ENCODE measurements at places on chromosomes 11 and 22.

- no peak for DNase-seq
Observed at GRCh38 chr11:66745356-66746235, 16.6 kb upstream of the SPTBN2 start.

DNA sequence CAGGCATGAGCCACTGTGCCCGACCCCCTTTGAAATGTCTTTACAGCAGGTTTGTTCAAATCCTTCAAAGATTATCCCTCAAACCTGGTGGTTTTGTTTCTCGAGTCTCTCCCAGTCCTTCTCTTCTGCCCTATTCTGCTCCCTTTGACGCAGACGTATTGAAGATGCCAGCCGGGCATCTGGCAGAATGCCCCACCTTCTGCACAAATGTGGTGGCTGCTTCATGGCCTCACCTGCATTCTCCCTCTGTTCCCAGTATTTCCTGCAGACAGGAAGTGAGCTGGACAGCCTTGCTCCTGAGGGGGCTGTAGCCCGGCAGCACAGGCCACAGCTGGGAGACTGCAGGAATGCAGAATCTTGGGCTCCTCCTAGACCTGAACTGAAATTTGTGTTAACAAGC is 4.8 kb upstream of the NAP1L4 start:
- no peak for DNase-seq

- DNase-seq: peak; percentile 84
Observed at GRCh38 chr22:30305519-30305905, 16.2 kb upstream of the CASTOR1 start.

DNA sequence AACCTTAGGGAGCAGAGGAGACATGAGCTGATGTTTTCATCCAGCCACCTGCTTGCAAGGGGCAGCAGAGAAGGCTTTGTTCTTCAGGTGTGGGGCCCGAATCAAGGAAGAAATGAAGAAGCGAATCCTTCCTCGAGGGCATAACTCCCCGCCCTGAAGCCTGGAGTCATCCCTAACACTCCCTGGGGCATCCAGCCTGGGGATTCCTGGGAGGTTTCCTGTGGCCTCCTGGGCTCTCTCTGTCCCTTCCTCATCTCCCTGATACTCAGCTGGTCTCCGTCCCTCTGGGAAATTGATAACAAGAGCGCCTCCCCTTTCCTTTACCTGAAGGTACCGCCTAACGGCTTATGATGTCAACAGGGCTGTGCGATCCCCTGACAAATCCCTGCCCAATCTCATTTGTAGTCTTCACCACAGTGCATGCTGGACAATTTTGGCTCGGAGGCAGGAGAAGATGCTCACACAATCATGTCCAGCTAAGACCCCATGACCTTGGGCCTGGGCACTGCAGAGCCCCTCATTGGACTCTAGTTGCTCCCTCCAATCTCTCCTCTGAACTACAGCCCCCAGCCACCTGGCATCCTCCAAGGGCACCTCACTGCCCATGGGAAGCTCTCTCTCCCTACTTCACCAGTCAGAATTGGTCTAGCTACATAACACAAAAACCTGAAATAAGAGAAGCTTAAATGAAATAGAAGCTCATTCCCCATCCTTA is 80.6 kb upstream of the RTL6 start:
- DNase-seq: no peak

- DNase-seq: peak; percentile 71
Observed at GRCh38 chr22:26398741-26399153, 30.3 kb upstream of the ASPHD2 start.

GRCh38 chr11:811446-812245 is 1.9 kb downstream of the RPLP2 start:
- no peak for DNase-seq

- no peak for DNase-seq
Observed at GRCh38 chr11:81886406-81887075, 847.1 kb downstream of the FAM181B start.

DNA sequence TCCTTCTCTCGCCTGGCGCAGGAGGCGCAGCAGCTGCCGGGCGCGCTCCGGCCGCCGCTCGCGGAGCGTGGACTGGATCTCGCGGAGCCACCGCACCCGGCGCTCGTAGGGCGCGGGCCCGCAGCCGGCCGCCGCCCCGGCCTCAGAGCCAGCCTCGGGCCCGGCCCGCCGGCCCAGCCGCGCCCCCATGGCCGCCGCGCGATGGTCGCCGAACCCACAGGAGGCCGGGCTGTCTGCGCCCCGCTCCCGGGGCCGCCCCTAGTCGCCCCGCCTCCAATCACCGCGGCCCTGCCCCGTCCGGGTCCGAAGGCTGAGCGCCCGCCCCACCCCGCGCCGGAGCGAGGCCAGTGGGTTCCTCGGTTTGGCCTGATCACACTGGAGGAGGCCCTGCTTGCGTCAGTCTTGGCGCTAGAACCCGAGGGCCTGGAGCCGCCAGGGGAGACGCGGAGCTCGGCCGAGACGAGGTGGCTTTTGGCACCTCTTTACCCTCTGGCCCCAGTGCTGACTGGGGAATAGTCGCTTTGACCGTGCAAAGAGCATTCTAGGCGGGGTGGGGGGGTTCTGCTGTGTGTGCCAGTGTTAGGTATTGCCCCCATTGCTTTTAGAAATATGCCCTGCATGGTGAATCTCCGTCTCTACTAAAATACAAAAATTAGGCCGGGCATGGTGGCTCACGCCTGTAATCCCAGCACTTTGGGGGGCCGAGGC is at the start of gene LRRC75B:
Gene LRRC75B (minus strand): TSS at position 223 of the 708 bp plus-strand sequence. CDS start 34 bp downstream, at position 189.
- DNase-seq: peak; percentile 76

DNA sequence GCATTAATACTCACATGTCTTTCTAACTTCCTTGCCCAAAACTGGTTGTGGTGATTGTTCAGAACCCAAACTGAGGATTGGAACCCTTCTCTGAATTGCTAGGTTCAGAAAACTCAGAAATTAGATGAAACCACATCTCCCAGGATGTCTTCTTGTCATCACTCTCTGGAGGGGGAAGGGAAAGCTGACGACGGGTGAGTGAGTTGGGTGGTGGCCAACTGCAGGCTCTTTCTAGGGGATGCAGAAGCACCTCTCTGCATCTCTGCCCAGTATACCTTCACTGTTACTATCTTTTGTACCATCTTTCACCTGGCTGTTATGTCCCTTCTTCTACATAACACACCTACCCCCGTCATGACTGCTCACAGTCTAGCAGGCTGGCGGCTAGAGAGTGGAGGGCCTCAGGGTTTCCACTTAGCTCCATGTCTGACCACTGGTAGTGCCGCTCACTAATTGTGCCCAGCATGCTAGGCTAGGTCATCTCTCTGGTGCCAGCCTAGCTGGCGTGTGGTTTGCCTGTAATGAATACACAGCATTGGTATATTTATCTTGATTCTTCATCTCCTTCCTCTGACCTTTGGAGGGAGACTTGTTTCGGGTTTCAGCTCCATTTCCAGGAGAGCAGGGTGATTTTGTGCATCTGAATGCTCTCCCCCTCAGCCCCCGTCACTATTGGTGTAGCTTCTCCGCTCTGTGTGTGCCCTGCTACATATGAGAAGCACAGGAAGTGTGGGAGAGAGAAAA is 7.3 kb downstream of the GRAMD1B start:
- DNase-seq: no peak

- no peak for DNase-seq
Observed at GRCh38 chr11:6559369-6559768, 44.0 kb downstream of the RRP8 start.

GRCh38 chr11:124915541-124916369 is 3.3 kb upstream of the HEPN1 start:
- no peak for DNase-seq

DNA sequence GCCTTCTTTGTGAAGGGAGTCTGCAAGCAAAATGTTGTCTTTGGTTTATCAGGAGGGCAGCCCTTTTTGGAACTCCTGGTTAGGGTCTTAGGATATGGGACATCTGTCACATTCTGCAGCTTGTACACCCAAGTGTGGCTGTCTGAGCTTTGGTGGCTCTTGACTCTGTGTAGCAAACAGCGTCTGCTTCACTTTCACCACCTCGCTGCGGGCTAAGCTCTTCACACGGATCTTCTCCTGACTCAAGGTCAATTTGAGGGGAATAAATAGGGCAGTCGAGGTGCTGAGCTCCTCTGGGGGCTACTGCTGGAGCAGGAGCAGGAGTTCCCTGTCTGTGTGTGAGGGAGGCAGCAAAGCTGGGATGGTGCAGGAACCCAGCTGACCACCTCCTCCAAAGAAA is 10.6 kb downstream of the MICAL2 start:
- no peak for DNase-seq

DNA sequence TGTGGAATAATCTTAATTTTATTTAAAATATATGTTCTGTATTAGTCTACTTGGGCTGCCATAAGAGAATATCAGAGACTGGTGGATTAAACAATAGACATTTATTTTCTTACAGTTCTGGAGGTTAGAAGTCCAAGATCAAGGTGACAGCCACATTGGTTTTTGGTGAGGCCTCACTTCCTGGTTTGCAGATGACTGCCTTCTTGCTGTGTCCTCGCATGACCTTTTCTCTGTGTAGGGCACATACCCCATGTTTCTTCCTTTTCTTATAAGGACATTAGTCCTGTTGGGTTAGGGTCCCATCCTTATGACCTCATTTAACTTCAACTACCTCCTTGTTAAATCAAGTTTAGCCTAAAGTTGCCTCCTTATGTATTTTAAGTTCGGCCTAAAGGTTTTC is 202.7 kb upstream of the MPPED2 start:
- peak; percentile 24 for DNase-seq

- DNase-seq: no peak
Observed at GRCh38 chr22:45865561-45866125, 111.3 kb downstream of the WNT7B start.

GRCh38 chr11:121767433-121767832 is 314.7 kb upstream of the SORL1-AS1 start:
- no peak for DNase-seq

DNA sequence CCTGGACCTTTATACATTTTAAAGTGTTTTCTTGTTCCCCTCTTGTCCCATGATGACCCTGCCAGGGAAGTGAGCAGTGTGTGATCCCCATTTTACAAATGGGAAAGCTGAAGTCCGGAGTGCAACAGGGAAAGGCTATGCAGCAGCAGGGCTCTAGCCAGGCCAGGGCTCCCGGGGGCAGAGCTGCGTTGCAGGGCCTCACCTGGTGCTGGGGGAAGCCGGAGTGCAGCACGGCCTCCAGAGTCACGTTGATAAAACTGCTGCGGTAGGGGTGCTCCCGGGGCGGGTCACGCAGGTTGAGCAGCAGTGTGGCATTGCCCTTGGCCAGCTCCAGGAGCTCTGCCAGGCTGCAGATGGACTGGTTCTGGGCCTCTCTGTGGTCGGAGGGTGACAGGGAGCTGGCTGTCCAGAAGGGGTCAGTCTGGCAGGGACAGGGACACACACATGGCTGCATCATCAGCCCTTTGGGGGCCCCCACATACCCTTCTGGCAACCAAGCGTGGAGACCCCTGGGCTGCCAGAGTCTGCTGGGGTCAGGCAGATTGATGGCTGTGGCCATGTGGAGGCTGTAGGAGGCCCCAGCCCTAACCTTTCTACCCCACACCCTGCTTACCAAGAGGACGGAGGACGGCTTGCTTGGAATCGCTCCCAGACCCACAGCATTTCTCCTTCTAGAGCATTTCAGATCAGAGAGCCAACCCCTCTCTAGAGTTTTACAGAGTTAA is 9.3 kb upstream of the KLHL35 start:
- DNase-seq: no peak

DNA sequence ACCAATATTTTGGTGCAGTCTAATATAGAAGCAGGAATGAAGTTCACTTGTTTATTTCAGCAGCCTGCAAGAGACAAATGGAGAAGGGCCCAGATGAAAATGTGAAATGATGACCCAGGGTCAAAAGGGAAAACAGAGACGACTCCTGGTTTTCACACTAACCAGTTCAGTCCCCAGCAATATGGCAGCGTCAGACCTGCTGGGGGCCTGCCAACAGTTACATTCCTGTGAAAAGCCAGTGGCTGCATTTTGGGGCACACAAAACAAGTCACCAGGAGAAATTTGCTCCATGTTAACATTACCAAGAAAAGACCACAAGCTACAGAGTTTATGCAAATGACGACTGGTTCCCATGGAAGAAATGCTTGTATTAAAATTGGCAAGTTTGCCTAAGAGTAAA is 80.2 kb downstream of the CCDC34 start:
- no peak for DNase-seq

DNA sequence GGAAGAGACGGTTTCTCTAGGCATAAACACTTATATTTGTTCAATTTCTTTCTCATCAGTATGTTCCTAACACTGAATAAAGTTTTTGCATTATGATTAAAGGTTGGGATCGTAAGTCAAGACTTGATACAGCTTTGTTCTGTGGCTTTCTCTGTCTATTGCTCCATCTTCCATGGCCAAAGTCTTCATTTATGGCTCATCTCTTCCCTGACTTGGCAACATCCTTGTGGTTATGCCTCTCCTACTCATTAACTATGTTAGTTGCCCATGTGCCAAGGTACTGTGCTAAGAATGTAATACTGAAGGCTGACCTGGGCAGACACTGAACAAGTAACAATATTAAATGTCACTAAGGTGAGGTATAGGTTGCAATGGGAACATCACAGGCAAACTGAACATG is 1.6 kb upstream of the ACCSL start:
- DNase-seq: no peak

Measured in KBM-7 (cell line).